Stimulated activated CD4-positive, alpha-beta T cell treated with anti-CD3 and anti-CD28 coated beads, Interleukin-1b, Interleukin-23, amount 100 ng/mL, for 24 hours (primary cell): ENCODE measurements at places on chromosomes 11 and 22.

- no peak for DNase-seq
These were observed 738.7 kb upstream of the ANO3 start for GRCh38 chr11:25593221-25593620.

DNA sequence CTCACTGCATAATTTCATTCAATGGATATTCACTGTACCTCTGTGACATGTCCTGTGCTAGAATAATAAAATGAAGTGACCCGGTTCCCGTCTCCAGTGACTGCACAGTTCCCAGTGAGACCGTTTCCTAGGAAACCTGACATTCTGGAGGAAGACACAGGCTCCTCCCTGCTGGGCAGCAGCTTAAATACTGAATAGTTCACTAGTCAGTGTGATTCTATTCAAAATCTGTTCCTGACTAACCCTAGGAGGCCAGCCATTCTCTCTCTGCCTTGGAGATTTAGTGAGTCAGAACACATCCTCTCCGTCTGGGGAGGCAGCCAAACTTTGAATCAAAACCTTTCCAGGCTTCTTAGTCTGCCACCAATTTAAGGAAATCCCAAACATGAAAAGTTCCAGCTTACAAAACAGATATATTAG lies 11.3 kb downstream of the TRIM66 start:
- DNase-seq: no peak

- DNase-seq: no peak
These were observed 10.0 kb upstream of the MMP1 start for GRCh38 chr11:102807921-102808320.

DNA sequence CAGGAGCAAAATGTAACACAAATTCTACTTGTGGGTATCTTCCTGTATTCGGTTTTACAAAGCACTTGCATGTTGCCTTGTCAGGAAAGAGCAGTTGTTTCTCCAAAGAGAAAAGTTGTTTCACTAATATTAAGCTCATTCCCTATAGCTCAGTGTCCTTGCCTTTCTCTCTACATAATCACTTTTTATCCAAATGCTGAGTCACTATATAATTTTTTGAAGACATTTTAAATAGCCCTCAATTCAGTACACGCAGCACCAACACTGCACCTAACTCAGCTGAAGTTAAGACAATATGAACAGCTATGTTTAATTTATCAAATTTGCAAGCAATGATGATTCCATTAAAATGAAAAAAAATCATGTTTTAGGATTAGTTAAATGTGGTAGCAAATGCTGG lies 14.5 kb upstream of the MRTFA start:
- DNase-seq: no peak

- DNase-seq: no peak
These were observed 19.1 kb downstream of the ZBTB44 start for GRCh38 chr11:130295657-130296056.
